ENCODE measurements at places on chromosomes 1 and 21. TPM values are rescaled to one million over a fixed set of nuclear protein-coding genes. Genes with fewer than 3 reads are reported as not detected.

SYT14 gene
- 0.09 TPM for total RNA-seq

MATN1 gene
- total RNA-seq, result not detected

PLOD1 gene
- 199 TPM for total RNA-seq

STIL gene
- total RNA-seq, result 3.9 TPM

LCE1E gene
- not detected for total RNA-seq

BEND5 gene
- total RNA-seq, result not detected

PDC gene
- total RNA-seq, result not detected

GJA4 gene
- 68.6 TPM for total RNA-seq

EXO1 gene
- 10.6 TPM for total RNA-seq

TCP10L gene
- 0.09 TPM for total RNA-seq

S1PR1 gene
- 164 TPM for total RNA-seq
